ENCODE measurements at places on chromosomes 2 and 18. TPM values are rescaled to one million over a fixed set of nuclear protein-coding genes. Genes with fewer than 3 reads are reported as not detected.
A peak's percentile ranks its signal among the peaks of the same experiment; 100 is the strongest.

The COL6A3 gene
- total RNA-seq: 0.54 TPM

DNA sequence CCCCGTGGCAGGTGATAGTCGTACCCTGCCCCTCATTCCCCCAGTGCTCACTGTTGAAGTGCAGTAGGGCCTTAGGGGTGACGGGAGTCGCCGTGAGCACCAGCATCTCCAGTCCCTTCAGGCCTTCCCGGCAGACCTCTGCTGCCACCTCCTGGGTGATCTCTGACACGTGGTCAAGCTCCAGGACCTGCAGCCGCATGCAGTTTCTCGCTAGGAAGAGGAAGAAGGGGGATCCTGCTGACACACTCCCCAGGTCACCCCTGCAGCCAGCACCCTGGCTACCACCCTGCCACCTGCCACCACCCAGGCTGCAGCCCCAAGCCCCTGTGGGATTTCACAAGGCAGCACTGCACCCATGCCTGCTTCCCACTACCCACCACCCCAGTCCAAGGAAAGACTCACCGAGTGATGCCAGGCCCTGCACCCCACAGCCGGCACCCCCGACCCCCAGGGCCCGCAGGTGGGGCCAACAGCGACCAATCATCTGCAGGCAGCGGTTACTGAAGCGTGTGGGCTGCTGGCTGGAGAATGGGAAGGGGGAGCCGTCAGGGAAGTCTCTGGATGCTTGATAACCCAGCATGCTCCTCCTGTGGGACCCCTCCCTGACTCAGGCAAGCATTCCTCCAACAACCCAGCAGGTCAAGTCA is 23.8 kb downstream of the FBXO41 start:
- peak; percentile 24 for DNase-seq

The CRACDL gene
- total RNA-seq: 1.6 TPM

GRCh38 chr2:237490009-237490711 is 3.1 kb downstream of the MLPH start:
- DNase-seq: no peak

- DNase-seq: no peak
These were observed 159.0 kb upstream of the RASGRP3 start for GRCh38 chr2:33317369-33318007.

DNA sequence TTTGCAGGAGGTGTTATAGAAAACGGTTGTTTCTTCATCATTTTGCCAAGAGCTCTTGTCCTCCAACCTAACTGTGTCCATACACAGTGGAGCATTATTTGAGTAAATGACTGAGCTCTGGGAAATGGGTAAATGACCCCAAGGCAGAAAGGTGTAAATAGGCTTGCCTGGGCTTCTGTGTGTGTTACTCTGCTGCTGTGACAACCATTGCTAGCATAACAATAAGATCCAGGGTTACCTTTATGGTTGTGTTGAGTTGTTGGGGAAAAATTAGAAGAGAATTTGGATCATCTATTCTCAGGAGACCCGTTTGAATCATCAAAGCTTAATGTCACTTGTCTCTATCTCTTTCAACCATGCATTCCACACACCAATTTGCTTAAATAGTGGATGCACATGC is 672.7 kb downstream of the DPP10 start:
- DNase-seq: no peak

DNA sequence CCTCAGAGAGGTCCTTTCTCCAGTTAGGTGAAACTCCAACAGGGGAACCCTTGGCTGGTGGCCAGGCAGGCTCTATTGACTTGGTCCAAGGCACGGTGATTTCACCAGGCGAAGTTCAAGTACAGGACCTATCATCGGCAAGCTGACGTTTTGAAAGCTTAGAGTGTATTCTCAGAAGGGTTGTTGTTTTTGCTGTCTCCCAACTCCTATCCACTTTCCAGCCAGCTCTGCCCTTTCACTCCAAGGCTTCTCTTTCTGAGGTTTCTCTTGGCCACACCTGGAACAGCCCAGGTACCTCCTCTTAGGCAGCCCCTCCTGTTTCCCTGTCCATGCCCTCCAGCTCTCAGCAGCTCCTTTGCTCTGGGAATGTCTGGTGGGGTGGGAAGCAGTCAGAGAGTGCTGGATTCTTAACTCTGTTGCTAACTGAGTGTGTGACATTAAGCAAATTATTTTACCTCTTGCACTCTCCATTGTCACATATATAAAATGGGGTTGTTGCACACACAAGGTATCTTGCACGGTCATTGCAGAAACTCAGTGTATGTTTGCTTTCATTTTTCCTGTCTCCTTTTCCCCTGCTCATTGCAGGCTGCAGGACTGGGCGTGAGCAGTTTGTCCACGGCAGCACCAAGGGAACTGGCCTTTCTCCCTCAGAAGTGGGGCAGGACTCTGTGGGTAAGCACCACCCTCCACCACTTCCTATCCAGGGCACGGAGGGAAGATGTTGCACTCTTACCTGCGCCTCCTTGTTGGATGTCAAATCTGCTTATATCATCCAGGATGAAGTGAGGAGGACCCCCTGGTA is 30.2 kb downstream of the CAPN13 start:
- DNase-seq: no peak

DNA sequence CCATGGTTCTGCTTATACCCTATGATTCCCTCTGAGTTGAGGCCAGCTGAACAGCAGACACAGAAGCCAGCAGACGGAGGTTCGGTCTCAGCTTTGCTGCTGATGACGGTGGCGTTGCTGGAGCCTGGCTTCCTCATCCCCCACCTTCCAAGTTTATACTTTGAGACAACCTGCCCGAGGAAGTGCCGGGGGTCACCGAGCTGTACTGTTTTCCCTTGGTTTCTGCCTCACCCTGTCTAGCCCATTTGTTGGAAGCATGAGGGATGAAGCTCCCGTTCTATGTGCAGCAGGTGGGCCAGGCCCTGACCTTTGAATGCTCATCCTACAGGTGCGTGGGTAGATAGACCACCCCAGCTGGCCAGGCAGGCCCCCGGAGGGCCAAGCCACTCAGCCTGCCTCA is 117.3 kb downstream of the MYCN start:
- no peak for DNase-seq

The PER2 gene
- 19.9 TPM for total RNA-seq

DNA sequence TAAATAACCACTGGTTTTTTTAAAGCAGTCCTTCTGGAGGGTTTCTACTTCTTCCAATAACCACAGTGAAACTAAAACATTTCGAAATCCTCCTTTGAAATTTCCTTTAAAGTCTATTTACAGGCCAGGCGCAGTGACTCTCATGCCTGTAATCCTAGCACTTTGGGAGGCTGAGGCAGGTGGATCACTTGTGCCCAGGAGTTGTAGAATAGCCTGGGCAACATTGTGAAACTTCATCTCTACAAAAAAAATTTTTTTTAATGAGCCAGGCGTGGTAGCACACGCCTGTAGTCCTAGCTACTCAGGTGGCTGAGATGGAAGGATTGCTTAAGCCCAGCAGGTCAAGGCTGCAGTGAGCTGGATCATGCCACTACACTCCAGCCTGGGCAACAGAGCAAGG is 15.2 kb downstream of the KIDINS220 start:
- no peak for DNase-seq

DNA sequence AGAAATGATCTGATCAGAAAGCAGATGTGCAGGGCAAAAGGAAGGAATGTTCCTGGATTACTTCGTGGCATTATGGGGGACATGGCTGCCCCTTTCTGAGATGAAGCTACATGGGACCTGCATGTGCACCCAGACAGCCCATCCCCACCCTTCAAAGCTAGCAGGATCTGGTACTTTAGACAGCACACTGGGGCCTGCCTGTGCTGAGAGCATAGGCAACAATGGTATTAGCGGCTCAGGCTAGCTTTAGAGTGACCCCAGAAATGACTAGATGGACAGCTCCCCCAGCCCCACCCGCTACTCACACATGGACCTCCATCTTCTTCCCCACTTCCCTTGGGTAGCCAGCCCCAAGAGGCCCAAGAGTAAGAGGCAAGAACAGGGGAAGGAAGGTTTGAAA is 61.5 kb upstream of the NFE2L2 start:
- no peak for DNase-seq

DNA sequence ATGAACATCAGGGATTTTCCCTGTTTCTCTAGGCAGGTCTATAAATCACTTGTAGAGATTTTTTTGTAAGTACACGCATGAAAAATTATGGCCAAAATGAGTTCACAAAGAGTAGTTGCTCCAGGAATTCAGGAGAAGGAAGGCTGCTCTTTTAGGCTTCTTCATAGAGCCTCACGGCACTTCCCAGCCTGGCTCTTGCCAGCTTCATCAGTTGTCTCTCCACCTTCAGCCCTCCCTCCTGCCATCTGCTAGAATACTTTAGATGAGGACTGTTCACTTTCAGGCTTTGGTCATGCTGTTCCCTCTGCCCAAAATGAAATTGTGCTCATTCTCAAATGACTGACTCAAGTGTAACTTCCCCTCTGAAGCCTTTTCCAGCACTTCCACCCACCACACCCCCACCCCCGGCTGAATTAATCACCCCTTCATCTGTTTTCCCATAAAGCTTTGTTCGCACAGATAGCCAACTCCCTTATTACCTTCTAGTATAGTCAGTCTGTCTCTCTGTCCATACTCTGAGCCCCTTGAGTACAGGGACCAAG is 1.8 kb upstream of the ABCA12 start:
- DNase-seq: no peak

GRCh38 chr2:174675615-174676014 is 78.0 kb upstream of the WIPF1 start:
- DNase-seq: no peak

The FBXO41 gene
- total RNA-seq: 10.5 TPM

DNA sequence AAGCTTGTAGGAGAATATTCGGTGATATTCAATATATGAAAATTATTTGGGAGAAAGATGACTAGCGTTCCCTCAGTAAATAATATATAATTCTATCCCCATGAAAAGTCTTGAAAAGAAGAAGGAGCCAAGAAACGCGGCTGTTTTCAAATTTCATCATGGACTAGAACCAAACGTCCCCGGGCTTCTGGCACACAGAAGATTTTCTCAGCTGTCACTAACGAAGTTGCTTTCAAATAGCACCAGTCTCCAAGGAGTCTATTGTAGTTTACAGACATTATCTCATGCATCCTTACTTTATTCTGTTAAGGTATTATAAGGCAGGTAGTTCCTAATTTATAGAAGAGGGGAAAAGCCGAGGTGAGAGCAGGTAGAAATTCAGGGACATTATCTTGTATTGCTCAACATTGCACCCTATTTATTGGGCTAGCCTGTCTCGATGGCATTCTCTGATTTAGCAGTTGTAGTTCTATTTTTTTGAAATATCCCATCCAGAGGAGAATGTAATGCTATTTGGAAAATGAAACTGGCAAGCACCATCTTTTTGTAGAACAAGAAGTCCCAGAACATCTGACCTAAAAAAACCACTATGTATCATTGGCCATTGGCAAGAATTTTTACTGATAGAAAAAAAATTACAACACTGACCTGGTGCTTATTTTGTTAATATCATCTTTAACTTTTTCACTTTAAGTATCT is 198.1 kb upstream of the RASGRP3 start:
- DNase-seq: no peak

The PLB1 gene
- total RNA-seq: 7.8 TPM

- no peak for DNase-seq
These were observed 438.6 kb upstream of the HNMT start for GRCh38 chr2:137525641-137526190.

The CYP27C1 gene
- total RNA-seq: not detected

DNA sequence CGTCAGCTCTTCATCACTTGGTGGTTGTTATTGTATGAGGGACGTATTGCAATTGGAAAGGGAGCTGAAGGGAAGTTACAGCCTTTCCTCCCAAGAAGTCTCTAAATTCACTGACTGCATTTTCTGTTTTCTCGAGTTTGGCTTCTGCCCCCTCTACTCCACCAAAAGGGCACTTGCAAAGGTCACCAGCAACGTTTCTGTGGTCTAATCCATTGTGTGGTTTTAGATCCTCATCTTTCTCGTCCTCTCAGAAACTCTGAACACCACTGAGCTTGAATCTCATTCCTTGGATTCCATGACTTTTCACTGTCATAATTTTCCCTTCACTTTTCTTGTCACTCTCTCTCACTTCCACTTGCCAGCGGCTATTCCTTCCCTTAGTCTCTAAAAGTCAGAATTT is 308.0 kb downstream of the AFF3 start:
- no peak for DNase-seq

GRCh38 chr2:173851141-173851641 is 114.0 kb downstream of the SP3 start:
- no peak for DNase-seq

The POTEI gene
- not detected for total RNA-seq

The MRO gene
- not detected for total RNA-seq

- no peak for DNase-seq
These were observed 104.4 kb upstream of the SLC8A1 start for GRCh38 chr2:40556293-40556692.

The SMAD7 gene
- 8.3 TPM for total RNA-seq

All from hematopoietic multipotent progenitor cell (in vitro differentiated cells).